HCEC 1CT (cell line): ENCODE measurements at places on chromosomes 16 and 17.

- DNase-seq, result peak; percentile 32
Observed at GRCh38 chr17:32269377-32269776, 3.7 kb downstream of the RHBDL3 start.

DNA sequence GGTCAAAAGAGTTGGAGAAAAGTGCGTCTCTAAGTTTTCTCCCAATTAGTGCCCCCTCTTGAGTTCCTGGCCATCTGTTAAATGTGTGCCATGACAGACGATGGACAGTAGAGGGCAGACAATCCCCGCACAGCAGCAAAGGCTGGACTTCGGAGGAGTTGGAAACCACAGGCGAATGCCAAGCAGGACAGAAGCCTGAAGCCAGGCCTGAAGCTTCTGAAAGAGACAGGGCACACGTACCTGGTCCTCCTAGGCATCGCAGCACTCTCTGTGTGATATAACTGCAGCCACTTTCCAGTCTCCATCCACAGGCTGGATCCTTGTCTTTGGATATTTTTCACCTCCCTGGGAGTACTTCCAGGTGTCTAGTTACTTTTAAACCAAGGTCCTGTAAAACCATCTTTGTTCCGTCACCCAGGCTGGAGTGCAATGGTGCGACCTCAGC lies 14.5 kb downstream of the C17orf100 start:
- peak; percentile 64 for DNase-seq

DNA sequence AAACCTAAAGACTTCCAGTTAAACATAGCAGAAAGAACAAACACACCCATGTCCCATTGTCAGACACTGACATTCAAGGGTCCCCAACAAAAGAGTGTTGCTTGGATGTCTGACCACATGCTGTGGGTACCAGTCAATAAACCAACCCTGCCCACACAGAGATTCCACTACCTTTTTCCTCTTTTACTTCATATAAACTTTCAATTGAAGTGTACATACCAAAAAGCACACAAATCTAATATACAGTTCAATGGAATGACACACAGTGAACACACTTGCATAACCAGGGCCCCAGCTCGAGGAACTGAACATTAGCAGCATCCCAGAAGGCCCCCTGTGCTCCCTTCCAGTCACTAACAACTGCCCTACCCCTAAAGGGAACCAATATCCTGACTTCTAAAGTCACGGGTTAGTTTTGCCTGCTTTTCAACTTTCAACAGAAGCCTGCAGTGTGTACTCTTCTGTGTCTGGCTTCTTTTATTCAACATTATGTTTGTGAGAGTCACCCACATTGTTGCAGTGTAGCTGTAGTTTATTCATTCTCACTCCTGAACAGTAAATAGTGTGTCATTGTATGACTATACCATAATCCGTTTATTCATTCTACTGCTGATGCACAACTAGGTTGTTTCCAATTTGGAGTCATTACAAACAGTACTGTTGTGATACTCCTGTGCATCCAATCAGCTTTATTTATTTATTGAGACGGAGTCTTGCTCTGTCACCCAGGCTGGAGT lies 18.0 kb downstream of the CFDP1 start:
- DNase-seq, result peak; percentile 43

- DNase-seq, result no peak
Observed at GRCh38 chr17:80252871-80253270, 7.8 kb upstream of the RNF213 start.

GRCh38 chr16:56345406-56346050 lies 79.8 kb downstream of the AMFR start:
- DNase-seq, result no peak

DNA sequence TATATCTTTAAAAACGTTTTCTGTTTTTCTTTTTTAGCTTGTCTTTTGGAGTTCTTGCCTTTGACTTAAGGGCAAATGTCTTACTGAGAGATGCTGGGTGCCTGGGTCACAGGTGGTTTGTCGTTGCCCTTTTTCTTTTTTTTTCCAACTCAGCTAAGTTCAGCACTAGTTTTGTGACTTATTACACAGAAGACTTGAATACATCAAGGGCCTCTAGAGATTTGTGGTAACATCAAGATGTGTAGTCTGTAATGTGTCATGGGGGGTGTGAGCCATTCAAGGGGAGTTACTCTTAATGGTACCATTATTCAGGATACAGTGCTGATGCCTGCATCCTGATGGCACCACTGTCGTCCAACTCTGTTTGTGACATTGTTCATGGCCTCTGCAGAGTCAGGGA lies 95.1 kb downstream of the PRKCA start:
- DNase-seq, result no peak

DNA sequence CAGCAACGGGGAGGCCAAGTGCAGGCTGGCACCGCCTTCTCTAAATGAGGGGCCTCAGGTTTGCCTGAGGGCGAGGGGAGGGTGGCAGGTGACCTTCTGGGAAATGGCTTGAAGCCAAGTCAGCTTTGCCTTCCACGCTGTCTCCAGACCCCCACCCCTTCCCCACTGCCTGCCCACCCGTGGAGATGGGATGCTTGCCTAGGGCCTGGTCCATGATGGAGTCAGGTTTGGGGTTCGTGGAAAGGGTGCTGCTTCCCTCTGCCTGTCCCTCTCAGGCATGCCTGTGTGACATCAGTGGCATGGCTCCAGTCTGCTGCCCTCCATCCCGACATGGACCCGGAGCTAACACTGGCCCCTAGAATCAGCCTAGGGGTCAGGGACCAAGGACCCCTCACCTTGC lies 18.5 kb downstream of the NGFR start:
- DNase-seq, result no peak

DNA sequence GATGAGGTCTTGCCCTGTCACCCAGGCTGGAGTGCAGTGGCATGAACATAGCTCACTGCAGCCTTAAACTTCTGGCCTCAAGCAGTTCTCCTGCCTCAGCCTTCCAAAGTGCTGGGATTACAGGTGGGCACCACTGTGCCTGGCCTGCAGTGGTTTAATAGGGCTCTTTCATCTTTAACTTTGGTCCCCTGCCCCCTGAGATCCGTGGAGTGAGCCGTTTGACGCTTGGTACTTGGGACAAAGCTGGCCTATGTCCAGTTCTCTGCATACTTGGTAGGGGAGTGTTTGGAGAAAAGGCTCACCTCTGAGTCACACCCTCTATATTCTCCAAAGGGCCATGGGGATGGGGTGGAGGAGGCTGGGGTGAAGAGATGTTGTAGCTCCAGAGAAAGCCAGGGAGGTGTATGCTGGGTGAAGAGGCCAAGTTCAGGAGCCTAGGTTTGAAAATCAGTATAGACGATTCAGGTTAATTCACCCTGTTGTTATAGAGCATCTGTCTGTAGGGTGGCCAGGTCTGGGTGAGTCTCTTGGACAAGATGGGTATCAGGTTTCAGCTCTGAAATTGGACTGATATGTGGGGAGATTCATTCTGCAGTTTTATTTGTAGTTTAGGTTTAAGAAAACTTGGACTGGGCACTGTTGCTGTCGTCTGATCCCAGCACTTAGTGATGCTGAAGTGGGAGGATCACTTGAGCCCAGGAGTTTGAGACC lies 17.6 kb downstream of the ABCC1 start:
- peak; percentile 88 for DNase-seq

- DNase-seq, result no peak
Observed at GRCh38 chr16:13988038-13988437, 68.1 kb downstream of the ERCC4 start.

GRCh38 chr17:81285179-81285878 lies 9.8 kb downstream of the SLC38A10 start:
- DNase-seq, result no peak

DNA sequence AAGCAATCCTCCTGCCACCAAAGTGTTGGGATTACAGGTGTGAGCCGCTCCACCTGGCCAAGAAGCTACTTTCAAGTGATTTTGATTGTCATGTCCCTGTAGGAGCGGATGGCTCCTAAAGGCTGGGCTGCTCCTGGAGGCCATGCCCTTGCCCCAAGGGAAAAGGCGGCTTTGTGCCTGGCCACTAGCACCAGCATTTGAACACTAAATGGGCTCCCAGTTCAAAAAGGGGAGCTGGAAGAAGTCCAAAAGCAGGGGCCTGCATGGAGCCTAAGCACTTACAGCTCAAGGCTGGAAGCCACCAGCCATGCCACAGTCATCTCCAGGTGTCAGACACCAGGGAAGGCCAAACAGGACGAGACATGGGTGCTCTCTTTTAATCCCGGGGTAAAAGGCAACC lies 26.8 kb downstream of the SPHK1 start:
- no peak for DNase-seq

GRCh38 chr17:79699386-79700036 lies 31.2 kb upstream of the ENPP7 start:
- DNase-seq, result no peak

DNA sequence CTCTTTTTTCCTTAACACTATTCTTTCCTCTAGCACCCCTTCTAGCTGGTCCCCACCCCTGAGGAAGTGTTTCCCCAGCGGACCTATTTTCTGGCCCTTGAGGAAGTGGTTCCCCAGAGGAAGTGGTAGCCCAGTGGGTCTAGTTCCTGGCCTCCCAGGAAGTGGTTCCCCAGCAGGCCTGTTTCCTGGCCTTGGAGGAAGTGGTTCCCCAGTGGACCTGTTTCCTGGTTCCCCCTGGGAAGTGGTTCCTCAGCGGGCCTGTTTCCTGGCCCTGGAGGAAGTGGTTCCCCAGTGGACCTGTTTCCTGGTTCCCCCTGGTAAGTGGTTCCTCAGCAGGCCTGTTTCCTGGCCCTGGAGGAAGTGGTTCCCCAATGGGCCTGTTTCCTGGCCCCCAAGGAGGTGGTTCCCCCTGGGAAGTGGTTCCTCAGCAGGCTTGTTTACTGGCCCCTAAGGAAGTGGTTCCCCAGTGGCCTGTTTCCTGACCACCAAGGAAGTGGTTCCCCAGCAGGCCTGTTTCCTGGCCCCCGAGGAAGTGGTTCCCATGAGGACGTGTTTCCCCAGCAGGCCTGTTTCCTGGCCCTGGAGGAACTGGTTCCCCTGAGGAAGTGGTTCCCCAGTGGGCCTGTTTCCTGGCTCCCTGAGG lies 58.3 kb downstream of the NTN1 start:
- no peak for DNase-seq

DNA sequence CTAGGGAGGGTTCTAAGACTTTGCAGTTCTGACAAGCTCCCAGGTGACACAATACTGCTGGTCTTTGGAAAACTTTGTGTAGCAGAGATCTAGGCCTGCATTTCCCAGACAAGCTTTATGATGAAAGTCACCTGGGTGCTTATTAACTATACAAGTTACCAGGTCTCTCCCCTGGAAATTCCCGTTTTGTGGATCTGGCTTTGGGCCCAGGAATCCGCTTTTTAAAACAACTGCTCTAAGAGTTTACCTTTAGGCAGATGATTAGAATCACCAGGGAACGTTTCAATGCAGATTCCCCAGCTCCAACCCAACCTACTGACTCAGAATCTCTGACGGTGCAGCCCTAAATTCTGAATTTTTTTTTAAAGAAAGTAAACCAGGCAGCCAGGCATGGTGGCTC lies 36.3 kb downstream of the MYH3 start:
- DNase-seq, result no peak

- DNase-seq, result no peak
Observed at GRCh38 chr17:73396431-73397277, 84.9 kb upstream of the CDC42EP4 start.

- DNase-seq, result no peak
Observed at GRCh38 chr17:82367724-82368524, 3.6 kb upstream of the UTS2R start.
